GM23248 (cell line): ENCODE measurements at places on chromosomes 2 and 18. TPM values are rescaled to one million over a fixed set of nuclear protein-coding genes. Genes with fewer than 3 reads are reported as not detected.

The RAD51AP2 gene
- not detected in 2 replicates for total RNA-seq

The OTOF gene
- 0.25 and 0.43 TPM in 2 replicates for total RNA-seq

The SFT2D3 gene
- total RNA-seq = 5.7 and 9.4 TPM in 2 replicates

The FIGN gene
- total RNA-seq = 0.51 and 0.76 TPM in 2 replicates

The CYP27A1 gene
- total RNA-seq = 3.9 and 4.1 TPM in 2 replicates

The ELOA2 gene
- not detected in 2 replicates for total RNA-seq

The UGT1A10 gene
- not detected in 2 replicates for total RNA-seq

The GPBAR1 gene
- total RNA-seq = not detected in 2 replicates

The OSR1 gene
- total RNA-seq = 9.1 and 16.9 TPM in 2 replicates

The PCARE gene
- not detected in 2 replicates for total RNA-seq

The GRHL1 gene
- 0.32 and 0.38 TPM in 2 replicates for total RNA-seq

The NT5DC4 gene
- not detected in 2 replicates for total RNA-seq

The SLC30A3 gene
- total RNA-seq = not detected in 2 replicates

The RESP18 gene
- total RNA-seq = not detected in 2 replicates

The CERKL gene
- not detected in 2 replicates for total RNA-seq

The SERPINB2 gene
- 6.1 and 13.0 TPM in 2 replicates for total RNA-seq

The ANKRD30B gene
- total RNA-seq = not detected in 2 replicates

The EMILIN1 gene
- total RNA-seq = 219 and 229 TPM in 2 replicates

The ATP6V1C2 gene
- not detected in 2 replicates for total RNA-seq

The NAT8 gene
- not detected in 2 replicates for total RNA-seq

The POTEC gene
- not detected in 2 replicates for total RNA-seq

The SIX3 gene
- total RNA-seq = not detected in 2 replicates

The CCDC74A gene
- total RNA-seq = 11.5 and 15.0 TPM in 2 replicates

The ERFE gene
- 0.51 and 0.86 TPM in 2 replicates for total RNA-seq

The ABCG5 gene
- not detected in 2 replicates for total RNA-seq

The SLC5A7 gene
- not detected in 2 replicates for total RNA-seq

The STPG4 gene
- not detected in 2 replicates for total RNA-seq
